T-cell (primary cell): ENCODE measurements at places on chromosomes 12 and 14. TPM values are rescaled to one million over a fixed set of nuclear protein-coding genes. Genes with fewer than 3 reads are reported as not detected.

Gene ABCC9
- total RNA-seq = not detected

Gene CEBPE
- 0.82 TPM for total RNA-seq

Gene LTBR
- 1.6 TPM for total RNA-seq

Gene MTA1
- 149 TPM for total RNA-seq

Gene INSM2
- total RNA-seq = not detected

Gene OAS3
- total RNA-seq = 29.7 TPM

Gene SLC7A7
- total RNA-seq = not detected

Gene SPTLC2
- 20.8 TPM for total RNA-seq

Gene PRPH
- not detected for total RNA-seq

Gene HPD
- total RNA-seq = not detected

Gene B3GNT4
- 1.2 TPM for total RNA-seq

Gene FAM177A1
- 37.2 TPM for total RNA-seq

Gene TPH2
- not detected for total RNA-seq

Gene ACTR6
- total RNA-seq = 38.2 TPM

Gene SLC41A2
- total RNA-seq = 3.8 TPM

Gene CCDC184
- total RNA-seq = 0.38 TPM

Gene TAS2R19
- 6.7 TPM for total RNA-seq

Gene NPFF
- not detected for total RNA-seq

Gene ASCL4
- not detected for total RNA-seq

Gene CATSPERB
- total RNA-seq = 2.5 TPM

Gene GALNT8
- 1.5 TPM for total RNA-seq

Gene IGF1
- 0.26 TPM for total RNA-seq

Gene ZFHX2
- total RNA-seq = 0.28 TPM

Gene GDF3
- not detected for total RNA-seq

Gene PXMP2
- 8.9 TPM for total RNA-seq

Gene DCN
- 6.8 TPM for total RNA-seq

Gene PITPNM2
- total RNA-seq = 45.2 TPM

Gene RHOJ
- total RNA-seq = not detected

Gene VSIG10
- 3.5 TPM for total RNA-seq

Gene PRH2
- total RNA-seq = not detected
